A673 (cell line): ENCODE measurements at places on chromosomes 16 and 17.

- no peak for DNase-seq
- H3K36me3 ChIP-seq, result peaks cover 5% of the 10 kb centered on the region
- H3K4me3 ChIP-seq, result no peak overlapping the region
- no peak overlapping the region for H3K27ac ChIP-seq
Measured at GRCh38 chr17:82167028-82167427, 45.6 kb downstream of the CCDC57 start.

- H3K4me3 ChIP-seq, result no peak overlapping the region
- H3K36me3 ChIP-seq, result no peaks in the 10 kb centered on the region
- no peaks in the 10 kb centered on the region for H3K27me3 ChIP-seq
- no peak overlapping the region for H3K27ac ChIP-seq
- no peak for DNase-seq
Measured at GRCh38 chr17:2735896-2736295, 13.6 kb downstream of the CCDC92B start.

- peak overlapping the region; percentile 84 for H3K4me3 ChIP-seq
- H3K27ac ChIP-seq, result peak overlapping the region; percentile 89
- peaks cover 12% of the 10 kb centered on the region for H3K4me1 ChIP-seq
Measured at GRCh38 chr17:75130059-75130631, 1.4 kb downstream of the NT5C start.

DNA sequence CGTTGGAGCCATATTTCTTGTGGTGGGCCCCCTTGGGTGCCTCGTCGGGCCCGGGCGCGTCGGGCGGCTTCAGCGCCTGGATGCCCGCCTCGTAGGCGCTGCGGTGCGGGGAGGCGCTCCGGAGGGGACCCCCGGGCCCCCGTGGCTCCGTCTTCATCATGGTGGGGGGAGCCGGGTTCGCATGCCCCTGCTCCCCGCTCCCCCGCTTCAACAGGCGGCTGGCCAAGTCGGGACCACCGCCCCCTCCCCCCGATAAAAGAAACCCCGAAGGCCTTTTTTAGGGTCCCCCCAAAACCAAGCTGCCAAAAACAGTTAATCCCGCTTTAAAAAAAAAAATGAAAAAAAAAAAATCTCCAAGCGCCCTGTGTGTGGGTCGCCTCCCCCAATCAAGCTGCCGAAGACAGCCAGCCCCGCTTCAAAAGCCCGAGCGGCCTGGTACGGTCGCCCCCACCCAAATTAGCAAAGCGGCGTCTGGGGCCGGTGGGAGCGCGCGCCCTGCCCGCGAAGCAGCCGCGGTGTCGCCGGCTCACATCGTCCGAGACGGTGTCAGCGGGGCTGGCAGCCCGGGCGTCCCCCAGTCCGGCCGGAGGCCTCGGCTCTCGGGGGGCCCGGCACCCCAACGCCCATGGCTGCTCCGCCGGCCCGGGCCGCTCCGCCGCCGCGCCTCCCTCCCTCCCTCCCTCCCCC, at the start of gene PPP1R9B:
TSS of gene PPP1R9B (minus strand) at position 324 of the 687 bp plus-strand sequence. CDS start at position 160, 164 bp downstream.
- peaks cover 40% of the 10 kb centered on the region for H3K4me1 ChIP-seq
- H3K4me3 ChIP-seq, result peak within 1 kb of the TSS; percentile 82
- DNase-seq, result no peak
- no peaks in the 10 kb centered on the region for H3K27me3 ChIP-seq

DNA sequence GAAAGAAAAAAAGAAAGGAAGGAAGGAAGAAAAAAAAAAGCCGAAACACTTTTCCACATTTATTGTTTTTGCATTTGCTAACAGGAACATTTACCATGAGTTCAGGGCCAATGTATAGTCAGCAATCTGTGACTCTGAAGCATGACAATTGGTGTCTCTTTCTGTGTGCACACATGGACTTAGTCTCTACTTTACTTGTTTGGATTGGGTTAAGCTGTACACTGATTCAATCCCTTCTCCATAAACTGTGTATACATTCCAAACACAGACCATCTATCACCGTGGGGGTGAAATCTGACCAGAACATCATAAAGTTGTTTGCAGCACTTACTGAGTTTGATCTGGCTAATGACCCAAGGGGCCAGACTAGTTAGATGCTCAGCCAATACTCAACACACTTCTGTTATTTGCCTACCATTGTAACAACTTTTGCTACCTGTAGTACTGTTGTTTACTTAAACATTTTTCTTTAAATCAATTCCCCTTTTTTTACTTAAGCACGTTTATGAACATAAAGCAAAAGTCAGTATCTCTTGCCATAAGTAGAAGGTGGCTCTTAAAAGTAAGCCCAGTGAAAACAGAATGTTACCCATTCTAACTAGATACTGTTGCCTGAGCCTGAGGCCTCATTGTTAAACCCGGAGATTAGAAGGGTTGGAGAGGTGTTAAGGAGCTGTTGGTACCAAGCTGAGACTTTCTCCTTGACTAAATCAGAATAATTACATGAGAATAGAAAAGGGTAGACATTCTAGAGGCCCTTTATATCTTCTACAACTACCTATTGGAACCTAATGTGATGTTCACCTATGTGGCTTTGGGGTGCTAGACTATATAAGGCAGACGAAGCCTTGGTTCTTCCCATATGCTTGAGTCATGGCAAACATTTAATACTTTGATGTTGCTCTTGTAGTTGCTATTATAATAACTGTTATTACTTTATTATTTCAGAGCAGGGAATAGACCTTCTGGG, 41.8 kb downstream of the SCNN1B start:
- no peaks in the 10 kb centered on the region for H3K4me1 ChIP-seq
- H3K36me3 ChIP-seq, result no peaks in the 10 kb centered on the region
- no peak for DNase-seq
